ENCODE measurements at places on chromosomes 16 and 17. TPM values are rescaled to one million over a fixed set of nuclear protein-coding genes. Genes with fewer than 3 reads are reported as not detected.

Gene AOC3
- 82.9 TPM for total RNA-seq

DNA sequence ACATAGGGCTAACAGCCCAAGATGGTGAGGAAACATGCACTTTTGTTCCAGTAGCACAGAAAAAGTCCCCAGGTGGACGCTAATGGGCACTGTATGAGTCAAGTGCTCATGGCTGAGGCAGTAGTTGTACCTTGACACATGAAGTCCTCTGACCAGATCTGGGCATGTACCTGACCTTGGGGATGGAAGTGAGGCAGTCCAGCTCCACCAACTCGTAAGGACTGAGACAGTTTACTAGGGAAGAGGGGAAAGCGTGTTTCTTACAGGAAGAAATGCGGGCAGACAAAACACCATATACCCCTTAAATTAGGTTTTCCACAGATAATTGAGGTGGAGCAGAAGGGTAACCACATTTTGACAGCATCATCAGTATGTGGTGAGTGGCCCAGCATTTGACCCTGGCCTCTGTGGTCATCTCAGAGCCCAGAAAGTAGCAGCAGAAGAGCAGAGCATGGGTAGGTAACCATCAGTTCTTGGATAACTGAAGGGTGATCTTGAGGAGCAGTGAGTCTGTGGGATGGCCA, 32.4 kb upstream of the METTL9 start:
- DNase-seq: no peak
- H3K4me3 ChIP-seq: no peak overlapping the region
- H3K36me3 ChIP-seq: no peaks in the 10 kb centered on the region
- no peak overlapping the region for H3K27ac ChIP-seq

- no peak for DNase-seq
- H3K4me3 ChIP-seq: no peak overlapping the region
- H3K27ac ChIP-seq: no peak overlapping the region
- H3K4me1 ChIP-seq: no peaks in the 10 kb centered on the region
- H3K36me3 ChIP-seq: no peaks in the 10 kb centered on the region
Measured at GRCh38 chr16:81928975-81929374, 82.3 kb downstream of the SDR42E1 start.

- no peaks in the 10 kb centered on the region for H3K36me3 ChIP-seq
- H3K27me3 ChIP-seq: no peaks in the 10 kb centered on the region
- peaks cover 4% of the 10 kb centered on the region for H3K4me1 ChIP-seq
- no peak overlapping the region for H3K27ac ChIP-seq
- H3K4me3 ChIP-seq: no peak overlapping the region
Measured at GRCh38 chr17:30831257-30831656, 509 bp upstream of the ATAD5 start.

DNA sequence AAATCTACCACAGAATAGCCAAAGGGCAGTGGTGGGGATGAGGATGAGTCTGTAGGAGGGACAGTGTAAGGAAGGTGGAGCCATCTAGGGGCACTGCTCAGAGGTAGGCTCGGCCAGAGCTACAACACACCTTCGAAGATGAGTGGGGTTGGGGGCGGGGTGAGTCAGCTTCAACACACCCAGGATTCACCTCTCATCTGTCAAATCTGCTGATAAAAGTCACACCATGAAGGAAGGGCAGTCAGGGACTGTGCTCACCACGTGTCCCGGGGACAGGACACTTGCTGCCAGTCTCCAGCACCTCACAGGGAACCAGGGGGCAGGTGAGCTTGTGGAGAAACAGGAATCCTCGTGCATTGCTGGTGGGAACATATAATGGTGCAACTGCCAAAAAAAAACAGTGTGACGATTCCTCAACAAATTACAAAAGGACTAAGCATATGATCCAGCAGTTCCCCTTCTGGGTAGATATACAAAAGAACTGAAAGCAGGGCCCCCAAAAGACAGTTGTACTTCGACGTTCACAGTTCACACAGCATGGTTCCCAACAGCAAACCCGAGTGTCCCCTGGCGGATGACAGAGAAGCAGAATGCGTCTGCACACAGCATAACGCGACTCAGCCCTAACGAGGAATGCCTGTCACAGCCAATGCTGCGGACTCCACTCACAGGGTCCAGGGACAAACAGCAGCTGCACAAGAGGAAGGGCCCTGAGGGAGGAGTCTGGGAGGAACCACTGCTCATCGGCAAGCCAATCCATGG, 133.1 kb downstream of the ANKRD11 start:
- no peak overlapping the region for H3K4me3 ChIP-seq
- peaks cover 4% of the 10 kb centered on the region for H3K36me3 ChIP-seq
- no peaks in the 10 kb centered on the region for H3K27me3 ChIP-seq
- peaks cover 22% of the 10 kb centered on the region for H3K4me1 ChIP-seq

Measured in lung (tissue), 17 donors.